ENCODE measurements at places on chromosomes 11 and 22.

GRCh38 chr11:20207781-20208621, 47.7 kb upstream of the DBX1 start:
- DNase-seq, result no peak

DNA sequence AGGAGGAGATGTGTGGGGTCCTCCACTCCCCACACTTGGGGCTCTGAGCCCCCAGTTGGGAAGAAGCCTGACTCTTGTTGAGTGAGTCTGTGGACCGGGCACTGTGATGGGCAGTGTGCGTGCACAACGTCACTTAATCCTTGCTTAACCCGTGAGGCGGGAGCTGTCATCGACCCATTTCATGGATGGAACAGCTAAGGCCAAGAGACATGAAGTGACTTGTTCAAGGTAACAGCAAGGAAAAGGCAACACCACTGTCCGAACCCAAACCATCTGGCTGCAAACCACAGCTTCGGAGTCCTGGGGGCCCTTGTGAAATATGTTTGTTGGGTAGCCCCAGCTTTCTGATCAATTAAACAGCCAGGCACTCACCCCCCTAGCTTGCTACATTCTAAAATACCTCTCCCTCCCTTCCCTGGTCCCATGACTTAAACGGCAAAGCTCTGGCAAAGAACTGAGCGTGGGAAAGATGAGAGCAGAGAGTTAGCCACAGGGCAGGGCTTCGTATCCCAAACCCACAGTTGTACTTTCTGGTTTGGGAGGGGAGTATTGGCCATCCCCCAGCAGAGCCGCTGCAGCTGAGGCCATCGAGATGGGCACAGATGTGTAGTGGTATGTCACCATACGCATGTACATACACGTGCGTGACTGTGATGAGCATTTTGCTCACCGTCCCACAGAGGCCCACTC, 26.3 kb downstream of the FADS2 start:
- DNase-seq, result no peak

- DNase-seq, result no peak
Observed at GRCh38 chr22:22519591-22519990, 479 bp downstream of the ZNF280A start.

GRCh38 chr11:32231909-32232493, 141.1 kb downstream of the RCN1 start:
- peak; percentile 69 for DNase-seq

DNA sequence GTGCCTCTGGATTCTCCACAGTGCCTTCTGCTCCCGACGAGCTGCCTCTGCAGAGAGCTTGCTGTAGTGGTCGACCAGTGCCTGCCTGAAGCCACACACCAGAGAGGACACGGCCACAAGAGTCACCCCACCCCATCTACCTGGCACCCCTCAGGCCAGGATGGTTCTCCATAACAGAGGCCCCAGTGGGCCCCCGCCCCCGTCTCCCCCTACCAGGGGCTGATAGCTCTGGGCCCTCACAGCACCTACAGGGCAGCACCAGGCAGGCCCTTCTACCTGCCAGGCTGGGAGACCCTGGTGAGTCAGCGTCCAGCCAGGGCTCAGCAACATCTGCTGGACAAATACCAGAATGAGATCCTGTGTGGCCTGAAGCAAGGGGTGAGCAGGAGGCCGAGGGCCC, 21.7 kb downstream of the SELENOO start:
- no peak for DNase-seq

DNA sequence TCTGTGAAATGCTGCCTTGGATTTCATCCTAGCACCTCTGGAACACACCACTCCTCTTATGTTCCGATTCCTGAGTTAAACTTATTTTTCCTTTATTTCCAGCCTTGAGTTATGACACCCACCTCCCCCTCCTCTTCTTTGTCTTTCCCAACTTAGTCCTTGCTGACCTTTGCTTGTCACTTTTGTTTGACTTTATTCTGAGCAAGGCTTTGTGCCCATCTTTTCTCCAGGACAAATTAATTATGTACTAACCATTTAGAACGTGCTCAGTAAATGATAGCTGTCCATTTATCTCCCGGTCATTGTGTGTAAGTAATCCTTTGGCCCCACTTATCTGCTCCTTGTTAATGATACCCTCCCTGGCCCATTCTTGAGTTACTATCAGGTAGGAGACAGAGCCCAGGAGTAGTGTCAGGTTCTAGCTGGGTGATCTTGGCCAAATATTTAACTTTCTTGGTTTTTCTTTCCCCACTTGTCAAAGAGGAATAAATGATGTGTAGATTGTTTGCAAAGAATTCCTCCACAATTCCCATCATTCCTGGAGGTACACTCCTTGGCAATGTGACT, 44.2 kb downstream of the EXPH5 start:
- DNase-seq, result no peak

GRCh38 chr11:78223320-78223954, 34.7 kb downstream of the USP35 start:
- no peak for DNase-seq

DNA sequence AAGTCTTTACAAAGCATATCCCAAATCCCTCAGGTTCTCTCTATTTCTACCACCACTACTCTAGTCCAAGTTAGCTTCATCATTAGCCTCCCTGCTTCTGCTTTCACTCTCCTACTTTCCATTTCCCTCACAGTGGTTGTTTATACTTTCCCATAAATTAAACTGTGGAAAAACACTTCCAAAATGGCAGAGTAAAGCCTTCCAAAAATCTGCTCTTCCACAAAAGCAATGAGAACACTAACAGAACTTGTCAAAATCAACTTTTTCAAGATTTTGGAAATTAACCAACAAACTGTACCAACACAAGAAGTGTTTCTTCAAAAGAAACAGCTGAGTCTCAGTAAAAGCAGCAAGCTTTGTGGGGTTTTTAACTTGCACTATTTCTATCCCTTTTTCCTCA, 71.8 kb downstream of the TTC28 start:
- DNase-seq, result no peak

DNA sequence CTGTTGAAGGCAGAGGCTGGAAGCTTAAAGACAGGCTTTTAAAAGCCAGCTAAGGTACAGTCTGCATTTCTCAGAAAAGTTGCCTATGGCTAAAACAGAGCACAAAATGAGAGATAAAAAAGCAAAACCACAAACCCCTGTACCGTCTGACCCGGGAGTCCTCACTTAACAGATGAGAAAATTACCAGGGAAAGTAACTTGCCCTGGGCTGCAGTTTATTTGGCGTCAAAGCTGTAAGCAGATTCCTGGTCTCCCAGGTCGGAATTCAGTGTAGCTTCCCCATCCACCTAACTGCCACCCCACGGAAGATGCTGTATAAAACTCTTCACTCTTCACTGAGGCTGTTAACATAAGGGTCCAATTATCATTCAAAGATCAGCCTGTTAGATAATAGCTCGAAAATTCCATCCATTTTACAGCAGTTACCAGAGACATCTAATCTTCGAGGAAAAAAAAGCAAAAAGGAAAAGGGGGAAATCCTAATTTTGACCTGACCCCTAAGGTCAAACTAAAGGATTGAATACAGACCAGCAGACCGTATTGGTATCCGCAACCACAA, 1.5 kb downstream of the TCF20 start:
- DNase-seq, result no peak

Measured in NCI-H1694 (cell line).